ENCODE measurements at places on chromosomes 16 and 17.

- DNase-seq, result no peak
Measured at GRCh38 chr17:68260051-68260762, 12.4 kb downstream of the AMZ2 start.

DNA sequence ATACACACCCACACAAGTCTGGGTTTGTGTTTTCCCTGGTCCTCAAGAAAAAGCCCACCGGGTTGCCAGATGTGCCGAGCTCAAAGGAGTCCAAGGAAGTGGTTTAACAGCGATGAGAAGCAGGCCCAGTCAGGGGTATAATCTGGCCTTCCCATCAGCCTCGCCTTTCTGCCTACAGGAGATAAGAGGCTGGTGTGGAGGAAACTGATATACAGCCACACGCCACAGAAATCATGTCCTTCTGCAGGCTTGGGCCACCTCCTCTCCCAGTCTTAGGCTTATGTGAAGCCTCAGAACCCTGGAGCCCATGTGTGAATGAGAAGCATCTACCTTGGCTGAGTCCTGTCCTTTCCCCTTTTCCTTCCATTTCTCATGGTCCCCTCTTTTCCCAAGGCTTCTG, 43.6 kb upstream of the MMP2 start:
- no peak for DNase-seq

GRCh38 chr17:50115756-50116155, 14.2 kb downstream of the SAMD14 start:
- no peak for DNase-seq

GRCh38 chr16:25092441-25092840, 19.1 kb upstream of the LCMT1 start:
- DNase-seq, result no peak

DNA sequence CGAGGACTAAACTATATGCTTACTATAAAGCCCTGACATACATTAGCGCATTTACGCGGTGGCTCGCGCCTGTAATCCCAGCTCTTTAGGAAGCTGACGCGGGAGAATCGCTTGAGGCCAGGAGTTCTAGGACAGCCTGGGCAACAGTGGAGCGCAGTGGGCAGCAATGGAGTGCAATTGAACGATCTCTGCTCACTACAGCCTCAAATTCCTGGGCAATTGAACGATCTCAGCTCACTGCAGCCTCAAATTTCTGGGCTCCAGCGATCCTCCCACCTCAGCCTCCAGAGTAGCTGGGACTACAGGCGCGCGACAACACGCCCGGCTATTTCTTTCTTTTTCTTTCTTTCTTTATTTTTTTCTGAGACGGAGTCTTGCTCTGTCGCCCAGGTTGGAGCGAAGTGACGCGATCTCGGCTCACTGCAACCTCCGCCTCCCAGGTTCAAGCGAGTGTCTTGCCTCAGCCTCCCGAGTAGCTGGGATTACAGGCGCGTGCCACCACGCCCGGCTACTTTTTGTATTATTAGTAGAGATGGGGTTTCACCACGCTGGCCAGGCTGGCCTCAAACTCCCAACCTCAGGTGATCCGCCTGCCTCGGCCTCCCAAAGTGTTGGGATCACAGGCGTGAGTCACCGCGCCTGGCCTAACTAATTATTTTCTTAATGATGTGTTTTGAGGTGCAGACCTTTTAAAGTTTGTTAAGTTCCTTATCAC, 506 bp upstream of the COG7 start:
- no peak for DNase-seq

Data from NCI-H2029 treated with DMSO at 0.1 percent for 48 hours (cell line).